Pons (tissue), 1 donor: ENCODE measurements at places on chromosomes 5 and 9.

DNA sequence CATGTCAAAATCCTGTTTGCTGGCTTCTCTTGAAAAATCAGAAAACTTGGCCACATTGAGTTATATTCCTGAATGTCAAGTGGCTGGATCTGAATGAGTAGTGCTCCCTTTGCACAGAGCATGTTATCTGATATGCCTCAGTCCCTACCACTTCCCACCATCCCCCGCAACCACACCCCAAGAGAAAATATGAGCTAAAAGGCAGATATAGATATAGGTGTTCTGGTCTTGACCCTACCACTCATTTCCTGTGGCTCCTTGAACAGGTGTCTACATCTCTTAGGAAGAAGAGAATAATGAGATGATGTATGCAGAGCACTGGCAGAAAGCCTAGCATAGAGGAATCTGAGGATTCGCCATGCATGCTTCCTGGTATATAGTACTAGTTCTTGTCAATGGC lies 6.6 kb upstream of the CYSTM1 start:
- DNase-seq, result no peak

- DNase-seq, result no peak
These were observed 290.6 kb downstream of the AOPEP start for GRCh38 chr9:95017062-95017461.

GRCh38 chr5:23825196-23825595 lies 317.8 kb downstream of the PRDM9 start:
- DNase-seq, result no peak

GRCh38 chr5:154962494-154962893 lies 21.6 kb downstream of the MRPL22 start:
- DNase-seq, result no peak

DNA sequence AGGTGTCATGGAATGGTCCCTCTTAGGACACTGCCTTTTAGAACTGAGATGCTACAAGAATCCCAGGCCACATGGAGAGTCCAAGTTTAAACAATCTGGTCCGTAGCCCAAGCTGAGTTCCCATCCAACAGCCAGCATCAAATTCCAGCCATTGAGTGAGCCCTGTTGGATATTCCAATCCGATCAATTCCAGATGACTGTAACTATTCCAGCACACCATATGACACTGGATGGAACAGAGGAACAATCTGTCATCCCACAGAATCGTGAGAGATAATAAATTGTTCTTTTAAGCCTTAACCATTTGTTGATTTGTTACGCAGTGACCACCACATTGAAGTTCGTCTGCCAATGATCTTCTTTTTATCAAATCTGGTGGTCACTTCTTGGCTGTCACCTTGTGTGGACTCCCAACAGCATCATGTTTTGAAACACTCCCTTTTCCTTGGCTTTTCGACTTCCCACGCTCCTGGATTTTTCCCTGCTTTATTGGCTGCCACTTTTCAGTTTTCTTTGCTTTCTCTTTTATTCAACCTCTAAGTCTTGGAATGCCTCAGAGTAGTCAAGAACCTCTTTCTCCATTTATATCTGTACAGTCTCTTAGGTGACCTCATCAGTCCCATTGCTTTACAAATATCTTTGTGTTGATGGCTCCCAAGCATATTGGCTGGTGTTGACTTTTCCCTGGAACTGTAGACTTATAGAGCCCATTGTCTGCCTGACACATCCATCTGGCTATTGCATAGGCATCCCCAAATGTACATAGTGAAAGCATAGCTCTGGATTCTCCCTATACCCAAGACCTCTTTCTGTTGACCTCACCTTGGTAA lies 46.1 kb downstream of the TNFSF15 start:
- DNase-seq, result no peak

GRCh38 chr9:108586471-108587139 lies 269.2 kb downstream of the ACTL7B start:
- DNase-seq, result no peak

- DNase-seq, result no peak
These were observed 5.8 kb upstream of the ALDH1A1 start for GRCh38 chr9:72958485-72959281.

DNA sequence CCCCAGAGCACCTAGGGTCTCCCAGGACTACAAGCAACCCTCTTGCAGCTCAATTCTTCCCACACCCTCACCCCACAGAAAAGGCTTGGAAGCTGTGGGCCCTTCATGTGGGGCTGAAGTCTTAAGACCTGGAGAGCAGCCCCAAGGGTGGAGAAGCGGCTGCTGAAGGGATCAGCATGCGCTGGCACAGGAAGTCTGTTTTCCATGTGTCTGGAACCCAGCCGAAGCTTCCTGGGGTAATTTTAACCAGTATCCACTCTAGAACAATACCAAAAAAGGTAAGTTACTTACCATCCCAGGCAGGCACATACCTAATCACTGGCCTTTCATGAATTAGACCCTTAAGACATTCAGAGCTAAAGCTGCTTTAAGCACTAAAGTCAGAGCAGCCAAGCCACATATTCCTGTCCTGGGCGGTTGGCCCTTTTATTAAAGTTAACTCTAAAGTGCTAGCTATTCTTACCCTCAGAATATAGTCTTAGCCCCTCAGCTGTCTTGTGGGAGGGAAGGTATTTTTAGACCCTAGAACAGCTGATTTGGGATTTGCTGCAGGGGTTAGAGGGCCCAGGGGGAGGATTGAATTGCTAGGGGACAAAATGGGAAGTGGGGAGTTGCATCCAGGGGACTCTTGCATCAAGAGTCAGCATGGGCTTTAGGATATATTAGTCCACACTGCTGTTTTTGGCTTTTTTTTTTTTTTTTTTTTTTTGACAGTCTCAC lies 6.9 kb downstream of the IL17B start:
- no peak for DNase-seq

DNA sequence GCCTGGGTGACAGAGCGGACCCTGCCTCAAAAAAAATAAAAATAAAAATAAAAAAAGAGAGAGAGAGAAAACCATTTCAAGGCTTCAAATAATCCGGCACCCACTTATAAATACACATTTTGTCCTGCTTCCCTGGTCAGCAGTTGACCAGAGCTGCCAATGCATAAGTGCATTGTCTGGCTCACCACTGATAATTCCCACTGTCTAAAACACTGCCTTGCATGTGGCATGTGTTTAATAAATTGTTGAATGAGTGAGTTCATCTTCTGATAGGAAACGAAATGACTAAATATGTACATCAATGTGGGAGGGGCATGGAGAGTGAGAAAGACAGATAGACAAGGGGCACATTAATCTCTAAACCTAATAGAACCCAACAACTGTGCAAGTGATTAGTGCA lies 42.9 kb downstream of the MEGF10 start:
- DNase-seq, result peak; percentile 66

DNA sequence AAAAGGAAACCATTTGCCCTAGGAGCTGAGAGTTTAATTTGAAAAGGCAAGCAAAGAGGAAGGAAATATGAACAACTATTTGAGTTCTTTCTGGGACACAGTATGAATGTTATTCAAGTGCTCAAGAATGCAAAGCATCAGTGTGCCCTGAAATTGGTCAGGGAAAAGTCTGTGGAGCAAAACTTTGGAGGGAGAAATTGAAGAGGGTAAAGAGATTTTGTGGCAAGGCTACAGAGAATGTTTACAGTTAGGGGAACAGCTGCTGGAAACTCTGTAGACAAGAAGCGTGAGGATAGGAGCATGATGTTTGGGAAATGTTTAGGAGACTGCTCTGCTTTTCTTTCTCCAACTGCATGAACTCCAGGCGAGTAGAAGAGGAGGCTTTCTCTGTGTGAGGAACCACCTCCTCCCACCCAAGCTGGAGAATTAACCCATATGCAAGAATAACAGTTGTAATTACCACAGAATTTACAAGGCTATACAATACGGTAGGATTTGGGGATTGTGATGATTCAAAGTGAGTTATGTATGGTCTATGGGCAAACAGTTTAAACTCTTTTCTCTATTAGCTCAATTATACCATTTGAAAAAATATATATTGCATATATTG lies 75.4 kb upstream of the IL7R start:
- no peak for DNase-seq
